ENCODE measurements at places on chromosomes 7 and 10.

GRCh38 chr10:66483966-66484365 lies 441.9 kb upstream of the LRRTM3 start:
- no peaks in the 10 kb centered on the region for H3K4me1 ChIP-seq
- H3K36me3 ChIP-seq = no peaks in the 10 kb centered on the region
- H3K27me3 ChIP-seq = no peaks in the 10 kb centered on the region
- H3K4me3 ChIP-seq = no peak overlapping the region
- no peak for DNase-seq

- H3K36me3 ChIP-seq = no peaks in the 10 kb centered on the region
- DNase-seq = peak; percentile 37
- no peaks in the 10 kb centered on the region for H3K27me3 ChIP-seq
- H3K4me3 ChIP-seq = no peak overlapping the region
Measured at GRCh38 chr10:102009801-102010425, 46.1 kb downstream of the ARMH3 start.

- H3K27ac ChIP-seq = no peak overlapping the region
- H3K36me3 ChIP-seq = no peaks in the 10 kb centered on the region
- 0 out of 2 replicates have a peak, but pooled peaks cover 2% of the 10 kb centered on the region for H3K4me1 ChIP-seq
- DNase-seq = no peak
- no peaks in the 10 kb centered on the region for H3K27me3 ChIP-seq
- no peak overlapping the region for H3K4me3 ChIP-seq
Measured at GRCh38 chr10:112502536-112502935, 55.5 kb downstream of the VTI1A start.

DNA sequence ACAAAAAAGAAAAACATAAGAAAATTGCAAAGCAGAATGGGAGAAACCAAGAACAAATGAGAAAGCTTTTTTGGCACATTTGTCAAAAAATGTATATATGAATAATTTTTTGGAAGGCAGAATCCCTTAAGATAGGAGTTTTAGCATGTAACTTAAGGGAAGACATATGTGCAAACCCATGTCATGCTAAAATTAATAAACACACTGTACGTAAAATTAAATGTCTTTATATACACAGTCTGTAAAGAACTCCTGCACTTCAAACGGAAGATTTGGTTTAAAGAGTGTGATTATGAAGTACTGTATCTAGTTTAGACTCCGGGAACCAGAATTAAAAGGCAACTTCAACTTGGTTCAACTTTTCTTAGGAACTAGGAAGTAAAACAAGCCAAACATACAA lies 369.9 kb upstream of the TEX47 start:
- no peak overlapping the region for H3K27ac ChIP-seq
- DNase-seq = no peak
- H3K4me3 ChIP-seq = no peak overlapping the region
- H3K27me3 ChIP-seq = no peaks in the 10 kb centered on the region

DNA sequence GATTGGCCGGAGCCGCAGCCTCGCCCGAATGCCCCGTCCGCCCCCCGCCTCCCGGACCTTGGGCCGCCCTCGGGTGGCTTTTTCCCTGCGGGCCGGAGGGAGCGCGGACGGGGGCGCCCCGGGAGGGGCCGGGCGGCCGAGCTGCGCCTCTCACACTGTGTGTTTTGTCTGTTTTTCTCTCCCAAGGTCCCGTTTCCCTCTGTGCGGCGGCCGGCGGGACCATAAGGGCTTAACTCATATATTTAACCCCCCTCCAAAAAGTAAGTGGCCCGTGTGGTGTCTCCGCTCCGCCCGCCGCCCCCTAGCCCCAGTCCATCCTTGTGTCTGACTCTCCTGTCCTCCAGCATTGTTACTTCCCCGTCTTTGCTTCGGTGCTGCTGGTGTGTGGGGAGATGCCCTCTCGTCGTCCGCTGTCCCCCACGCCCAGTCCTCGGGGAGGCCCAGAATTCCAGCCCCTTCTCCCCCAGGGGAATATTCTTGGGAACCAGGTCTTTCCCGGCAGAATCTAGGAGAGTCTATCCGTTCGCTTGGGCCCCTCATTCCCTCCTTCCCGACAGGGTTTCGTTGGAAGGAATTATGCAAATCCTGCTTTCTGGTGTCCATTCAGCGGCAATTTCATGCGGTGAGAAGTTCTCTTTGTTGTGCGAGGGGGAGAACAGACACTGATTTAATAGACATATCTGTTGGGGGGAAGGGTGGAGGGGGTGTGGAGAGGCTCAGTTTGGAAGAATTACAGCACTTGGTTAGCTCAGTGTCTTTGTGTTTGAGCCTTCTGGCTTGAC lies 1.3 kb downstream of the LCOR start:
- peaks cover 4% of the 10 kb centered on the region for H3K4me1 ChIP-seq
- no peak for DNase-seq
- no peaks in the 10 kb centered on the region for H3K36me3 ChIP-seq
- peak overlapping the region; percentile 89 for H3K4me3 ChIP-seq
- H3K27ac ChIP-seq = no peak overlapping the region
- H3K27me3 ChIP-seq = no peaks in the 10 kb centered on the region

GRCh38 chr10:91103384-91104192 lies 116.9 kb upstream of the PCGF5 start:
- no peak overlapping the region for H3K27ac ChIP-seq
- H3K4me3 ChIP-seq = no peak overlapping the region
- no peaks in the 10 kb centered on the region for H3K4me1 ChIP-seq
- no peaks in the 10 kb centered on the region for H3K36me3 ChIP-seq
- no peak for DNase-seq
- no peaks in the 10 kb centered on the region for H3K27me3 ChIP-seq

DNA sequence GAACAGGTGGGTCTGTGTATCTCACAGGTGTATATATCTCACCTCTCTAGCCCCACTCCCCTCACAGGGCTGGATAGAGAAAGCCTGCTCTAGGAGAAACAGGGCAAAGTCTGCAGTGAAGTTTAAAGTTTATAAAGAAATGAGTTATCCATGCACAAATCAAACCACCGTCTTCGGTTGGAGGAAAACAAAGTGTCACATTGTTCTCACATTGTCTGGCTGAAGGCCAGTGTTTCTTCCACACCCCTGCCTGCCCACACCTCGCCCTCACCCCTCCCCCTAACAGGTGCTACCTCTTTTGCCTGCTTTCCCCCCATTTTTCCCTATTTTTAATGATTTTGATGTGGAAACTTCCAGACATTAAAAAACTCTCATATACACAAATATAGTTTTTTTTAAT lies 25.8 kb downstream of the AQP1 start:
- no peak for DNase-seq
- H3K27me3 ChIP-seq = no peaks in the 10 kb centered on the region
- H3K27ac ChIP-seq = no peak overlapping the region

GRCh38 chr10:91558473-91558872 lies 74.4 kb downstream of the PPP1R3C start:
- H3K36me3 ChIP-seq = no peaks in the 10 kb centered on the region
- H3K27ac ChIP-seq = no peak overlapping the region
- no peaks in the 10 kb centered on the region for H3K4me1 ChIP-seq
- H3K27me3 ChIP-seq = no peaks in the 10 kb centered on the region
- DNase-seq = no peak
- no peak overlapping the region for H3K4me3 ChIP-seq

DNA sequence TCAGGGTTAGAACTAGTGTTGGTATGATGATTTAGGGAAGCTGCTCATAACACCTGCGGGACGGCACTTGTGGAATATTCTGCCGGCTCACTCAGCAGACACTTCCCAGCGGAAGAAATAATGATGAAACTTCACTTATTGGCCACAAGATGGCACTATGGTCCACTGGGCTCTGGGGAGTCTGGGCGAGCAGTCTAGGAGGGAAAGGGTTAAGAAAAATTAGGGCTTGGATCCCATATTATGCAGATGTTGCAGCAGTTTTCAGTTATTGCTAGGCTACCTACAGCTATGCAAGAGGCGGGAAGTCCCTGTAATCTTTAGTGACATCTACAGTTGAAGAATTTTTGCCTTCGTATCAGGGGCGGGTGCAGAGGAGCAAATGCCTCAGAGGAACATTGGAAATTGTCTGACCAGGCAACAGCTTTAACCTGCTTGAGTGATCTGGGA lies 238.7 kb upstream of the PRSS58 start:
- H3K27me3 ChIP-seq = no peaks in the 10 kb centered on the region
- H3K36me3 ChIP-seq = no peaks in the 10 kb centered on the region
- H3K27ac ChIP-seq = no peak overlapping the region
- DNase-seq = no peak

DNA sequence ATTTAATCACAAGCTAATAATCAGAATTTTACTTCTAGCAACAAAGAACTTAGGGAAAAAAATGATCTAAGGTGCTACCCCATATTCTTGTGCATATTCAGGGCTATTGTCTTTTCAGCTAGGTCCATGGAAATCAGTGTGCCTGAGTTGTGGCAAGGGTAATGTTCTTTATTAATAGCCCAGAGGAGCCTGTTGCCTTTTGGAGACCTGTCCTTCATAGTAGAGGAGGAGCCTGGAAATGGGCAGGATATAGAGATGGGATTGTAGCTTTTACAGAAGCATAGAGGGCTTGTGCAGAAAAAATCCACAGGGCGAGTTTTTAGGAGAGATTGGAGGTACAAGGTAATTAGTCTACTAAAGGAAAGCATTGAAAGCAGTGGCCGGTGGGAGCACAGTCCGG lies 38.9 kb downstream of the AGK start:
- no peaks in the 10 kb centered on the region for H3K27me3 ChIP-seq
- H3K27ac ChIP-seq = no peak overlapping the region
- no peak for DNase-seq
- H3K4me1 ChIP-seq = peaks cover 2% of the 10 kb centered on the region
- no peak overlapping the region for H3K4me3 ChIP-seq

DNA sequence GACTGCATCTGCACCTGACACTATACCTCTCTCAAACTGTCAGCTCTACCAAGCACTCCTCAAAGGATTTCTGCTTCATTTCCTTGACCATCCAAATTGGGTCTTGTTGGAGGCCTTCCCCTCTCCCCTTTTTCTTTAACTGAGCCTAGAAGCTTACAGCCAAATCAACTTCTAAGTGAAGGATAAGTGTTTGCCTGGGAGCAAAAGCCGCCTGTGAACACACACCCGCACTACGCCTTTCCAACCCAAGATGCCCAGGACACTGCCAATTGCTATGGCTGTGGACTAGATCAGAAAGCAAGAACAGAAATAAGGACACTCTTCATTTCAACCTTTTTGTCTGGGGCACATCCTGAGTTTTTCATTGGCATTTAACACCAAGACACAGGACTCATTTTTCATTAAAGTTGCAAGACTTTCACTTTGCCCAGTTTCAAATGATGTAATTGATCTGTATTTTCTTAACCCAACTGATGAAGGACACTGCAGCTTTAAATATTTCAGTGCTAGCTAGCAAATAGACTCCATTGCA lies 52.8 kb downstream of the CPEB3 start:
- H3K36me3 ChIP-seq = no peaks in the 10 kb centered on the region
- no peaks in the 10 kb centered on the region for H3K4me1 ChIP-seq
- H3K4me3 ChIP-seq = no peak overlapping the region
- no peak overlapping the region for H3K27ac ChIP-seq
- peaks cover 17% of the 10 kb centered on the region for H3K27me3 ChIP-seq

- H3K36me3 ChIP-seq = no peaks in the 10 kb centered on the region
- no peak for DNase-seq
- H3K27me3 ChIP-seq = no peaks in the 10 kb centered on the region
- no peak overlapping the region for H3K27ac ChIP-seq
- peaks cover 3% of the 10 kb centered on the region for H3K4me1 ChIP-seq
- H3K4me3 ChIP-seq = no peak overlapping the region
Measured at GRCh38 chr7:76364198-76364584, 5.4 kb upstream of the YWHAG start.

DNA sequence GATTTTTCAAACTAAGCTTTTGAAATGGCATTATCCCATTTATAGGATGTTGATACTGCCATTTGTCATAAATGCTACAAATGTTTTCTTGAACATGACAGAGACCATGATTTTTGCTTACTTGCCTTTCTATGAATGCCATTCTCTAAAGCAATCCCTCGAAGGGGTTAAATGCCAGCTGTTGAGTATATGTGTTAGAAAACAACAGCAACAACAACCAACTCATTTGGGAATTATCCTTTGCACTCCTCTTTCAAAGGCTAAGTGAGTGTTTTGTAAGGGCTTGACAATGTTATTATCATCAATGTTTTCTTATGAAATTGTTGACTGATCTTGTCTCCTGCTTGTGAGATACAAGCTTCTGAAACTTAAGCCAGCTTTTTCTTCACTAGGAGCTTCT lies 529.4 kb downstream of the SORCS3 start:
- no peak overlapping the region for H3K4me3 ChIP-seq
- H3K27ac ChIP-seq = no peak overlapping the region

DNA sequence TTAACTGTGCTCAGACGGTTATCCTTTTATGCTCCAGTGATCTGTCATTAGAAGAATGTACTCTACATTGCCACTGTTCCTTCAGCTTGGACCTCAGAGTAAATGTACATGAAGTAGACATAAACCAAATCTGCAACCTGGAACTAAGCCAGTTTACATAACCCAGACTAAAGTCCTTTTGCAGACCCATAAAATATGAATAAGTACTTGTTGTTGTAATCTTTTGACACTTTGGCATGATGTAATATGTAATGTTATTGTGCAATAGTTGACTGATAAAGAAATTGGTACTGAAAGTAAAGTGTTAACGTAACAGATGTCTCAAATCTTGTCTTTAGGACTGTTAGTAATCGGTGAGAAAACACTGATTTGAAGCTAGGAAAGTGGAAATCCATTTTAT lies 115.8 kb upstream of the SORCS1 start:
- H3K27ac ChIP-seq = no peak overlapping the region
- H3K36me3 ChIP-seq = no peaks in the 10 kb centered on the region
- no peak for DNase-seq
- no peaks in the 10 kb centered on the region for H3K27me3 ChIP-seq
- H3K4me1 ChIP-seq = no peaks in the 10 kb centered on the region

DNA sequence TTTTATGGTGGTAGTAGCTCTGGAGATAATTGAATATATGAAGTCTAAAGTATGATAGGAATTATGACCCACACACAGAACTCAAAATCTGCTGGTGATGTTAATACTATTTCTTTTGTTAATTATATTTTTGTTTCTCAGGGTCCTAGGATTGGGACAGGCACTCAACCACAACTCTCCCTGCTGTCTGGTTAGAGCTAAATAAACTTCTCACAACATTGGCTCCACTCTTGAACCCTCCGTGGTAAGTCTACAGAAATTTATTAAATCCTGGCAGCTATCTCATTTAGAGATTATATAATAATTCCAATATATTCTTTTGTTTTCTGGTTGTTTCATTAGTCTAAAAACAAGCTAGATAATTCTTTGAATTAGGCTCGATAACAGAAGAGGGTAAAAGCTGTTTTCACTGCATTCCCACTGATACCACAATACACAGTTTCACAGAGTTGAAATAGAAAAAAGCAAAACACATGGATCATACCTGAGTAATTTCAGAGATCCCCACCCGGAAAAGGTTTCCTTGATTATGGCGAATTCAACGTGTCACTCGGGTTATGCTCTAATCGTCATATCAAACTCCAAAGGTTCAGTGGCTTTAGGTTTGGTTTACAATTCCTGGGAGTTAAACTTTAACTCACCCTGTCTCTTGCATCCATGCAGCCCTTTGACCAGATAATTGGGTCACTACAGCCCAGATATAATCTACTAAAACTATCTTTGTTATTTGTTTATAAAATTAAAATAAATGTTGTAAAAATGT lies at the start of gene A1CF:
Gene A1CF (minus strand): TSS at position 531 of the 763 bp plus-strand sequence. CDS start 25,687 bp downstream, outside the sequence.
- H3K4me1 ChIP-seq = no peaks in the 10 kb centered on the region
- no peak for DNase-seq
- no peak within 1 kb of the TSS for H3K4me3 ChIP-seq
- H3K27me3 ChIP-seq = no peaks in the 10 kb centered on the region
- H3K36me3 ChIP-seq = no peaks in the 10 kb centered on the region

- no peaks in the 10 kb centered on the region for H3K27me3 ChIP-seq
- H3K4me1 ChIP-seq = no peaks in the 10 kb centered on the region
- H3K4me3 ChIP-seq = no peak overlapping the region
- H3K36me3 ChIP-seq = no peaks in the 10 kb centered on the region
- H3K27ac ChIP-seq = no peak overlapping the region
Measured at GRCh38 chr10:114603303-114603702, 54.8 kb downstream of the ABLIM1 start.

- H3K4me1 ChIP-seq = no peaks in the 10 kb centered on the region
- no peak for DNase-seq
- no peaks in the 10 kb centered on the region for H3K27me3 ChIP-seq
Measured at GRCh38 chr10:58993480-58994221, 182.8 kb upstream of the PHYHIPL start.

All from iPS DF 6.9 (cell line).